ENCODE measurements at places on chromosomes 16 and 17.
A peak's percentile ranks its signal among the peaks of the same experiment; 100 is the strongest.

DNA sequence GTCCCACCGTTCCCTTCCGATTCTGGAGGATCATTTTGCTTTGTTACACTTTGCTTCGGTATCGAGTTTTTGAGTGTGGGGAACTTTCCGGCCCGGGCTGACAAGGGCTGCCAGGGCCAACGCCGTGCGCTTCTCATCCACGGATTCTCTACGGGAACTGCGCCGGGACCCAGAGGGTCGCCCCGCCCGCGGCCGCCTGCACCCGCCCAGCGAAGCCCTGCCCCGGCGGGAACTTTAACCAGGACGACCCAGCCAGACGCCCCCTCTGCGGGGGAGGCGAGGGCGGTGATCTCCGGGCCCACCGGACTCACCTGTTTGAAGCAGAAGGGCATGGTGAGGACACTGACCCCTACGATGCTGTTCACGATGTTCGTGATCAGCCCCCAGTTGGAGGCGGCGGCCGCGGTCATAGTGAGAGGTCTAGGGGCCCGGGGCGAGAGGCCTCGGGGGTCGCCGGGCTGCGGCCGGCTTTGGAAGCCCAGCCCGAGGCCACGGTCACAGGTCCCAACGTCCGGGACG, 536 bp downstream of the SLC38A10 start:
- DNase-seq, result no peak

GRCh38 chr16:31386157-31386984, 6.8 kb upstream of the ITGAD start:
- peak; percentile 72 for DNase-seq

- DNase-seq, result no peak
These were observed 6.8 kb upstream of the CAVIN1 start for GRCh38 chr17:42429726-42430447.

DNA sequence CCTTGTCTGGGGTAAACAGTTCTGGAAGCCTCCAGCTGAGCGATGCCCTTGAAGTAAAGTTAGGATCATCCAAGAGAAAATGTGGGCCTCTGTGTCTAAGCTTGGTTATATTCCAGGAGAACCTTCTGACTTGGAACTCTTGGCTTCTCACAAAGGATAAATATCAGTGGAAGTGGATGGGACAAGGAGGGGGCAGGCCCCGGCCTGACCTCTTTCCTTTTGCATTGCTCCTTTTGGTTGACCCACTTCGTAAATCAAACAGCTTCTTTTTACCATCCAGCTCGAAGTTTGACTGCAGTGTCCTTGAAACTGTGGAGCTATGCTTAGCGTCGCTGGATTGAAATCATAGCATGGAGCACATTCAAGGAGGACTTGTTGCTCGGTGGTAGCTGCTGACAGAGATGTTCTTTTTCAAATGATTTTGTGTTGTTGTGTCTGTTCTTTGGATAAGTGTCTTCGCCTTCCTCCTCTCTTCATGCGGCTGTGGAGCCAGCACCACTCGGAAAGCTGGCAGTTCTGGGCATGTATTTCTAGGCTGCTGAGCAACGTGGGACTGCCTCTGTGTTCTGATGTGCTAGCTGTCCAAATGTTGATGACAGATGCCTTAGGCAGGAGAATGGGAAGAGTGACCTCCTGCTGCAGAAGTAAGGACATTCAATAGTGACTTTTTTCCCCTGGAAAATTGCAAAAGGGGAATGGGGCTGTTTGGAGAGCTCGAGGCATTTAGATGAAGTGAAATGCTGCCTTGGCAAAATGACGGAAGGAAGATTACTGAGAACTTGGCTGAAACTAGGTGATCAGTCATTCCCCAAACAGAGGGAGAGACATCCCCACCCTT, 4.5 kb downstream of the MINK1 start:
- no peak for DNase-seq

DNA sequence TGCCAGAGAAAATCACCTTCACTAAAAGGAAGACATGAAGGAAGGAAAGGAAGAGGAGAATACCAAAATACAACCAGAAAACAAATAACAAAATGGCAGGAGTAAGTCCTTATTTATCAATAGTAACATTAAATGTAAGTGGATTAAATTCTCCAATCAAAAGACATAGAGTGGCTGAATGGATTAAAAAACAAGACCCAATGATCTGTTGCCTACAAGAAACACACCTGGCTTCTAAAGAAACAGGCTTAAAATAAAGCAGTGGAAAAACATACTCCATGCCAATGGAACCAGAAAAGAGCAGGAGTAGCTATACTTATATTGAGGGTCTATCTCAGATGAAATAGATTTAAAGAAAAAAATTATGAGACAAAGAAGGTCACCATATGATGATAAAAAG, 86.4 kb upstream of the METRNL start:
- DNase-seq, result no peak

DNA sequence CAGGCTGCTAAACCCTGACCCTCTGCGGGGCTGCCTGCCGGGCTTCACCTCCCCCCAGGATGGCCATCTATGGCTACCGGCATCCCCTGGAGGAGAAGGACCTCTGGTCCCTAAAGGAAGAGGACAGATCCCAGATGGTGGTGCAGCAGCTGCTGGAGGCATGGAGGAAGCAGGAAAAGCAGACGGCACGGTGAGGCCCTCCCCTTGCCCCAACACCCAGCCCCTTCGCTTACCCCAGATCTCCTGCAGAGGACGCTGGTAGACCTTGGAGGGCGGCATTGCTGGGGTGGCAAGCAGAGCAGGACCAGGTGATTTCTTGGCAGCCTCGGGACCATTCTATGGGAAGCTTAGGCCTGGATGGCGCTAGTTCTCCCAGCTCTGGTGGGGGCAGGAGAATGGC, 24.5 kb downstream of the ABCC3 start:
- no peak for DNase-seq

DNA sequence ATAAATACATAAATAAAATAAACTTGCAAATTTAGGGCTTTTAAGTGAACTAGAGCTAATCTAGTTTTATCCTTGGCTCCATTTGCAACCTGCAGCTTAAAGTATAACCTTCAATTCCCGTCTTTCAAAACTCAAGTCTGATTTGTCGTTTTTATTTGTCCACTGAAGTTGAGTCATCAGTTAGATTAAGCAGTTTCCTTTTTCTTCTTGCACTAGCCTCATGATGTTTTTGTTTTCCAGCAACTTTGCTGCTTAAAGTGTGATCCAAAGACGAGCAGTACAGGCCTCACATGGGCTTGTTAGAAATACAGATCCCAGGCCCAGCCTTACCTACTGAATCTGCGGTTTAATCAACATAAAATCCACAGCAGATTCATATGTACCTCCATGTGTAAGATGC, 13.8 kb downstream of the ARSG start:
- DNase-seq, result no peak

GRCh38 chr17:63549289-63549945, 860 bp upstream of the DCAF7 start:
- peak; percentile 69 for DNase-seq

DNA sequence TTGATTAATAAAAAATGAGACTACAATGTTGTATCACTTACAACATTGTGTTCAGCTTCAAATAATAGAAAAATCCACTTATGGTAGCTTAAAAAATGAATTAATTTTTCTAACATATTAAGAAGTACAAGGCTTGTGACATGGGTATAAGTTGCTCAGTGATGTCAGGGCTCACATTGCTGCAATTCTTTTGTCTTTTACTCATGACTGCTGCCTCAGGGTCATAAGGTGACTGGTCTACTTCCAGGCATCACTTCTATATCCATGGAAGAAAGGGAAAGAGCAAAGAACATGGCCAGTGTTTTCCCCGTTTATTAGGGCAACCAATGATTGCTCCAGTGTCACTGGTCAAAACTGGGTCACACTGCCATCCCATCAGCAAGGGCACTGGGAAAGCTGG, 295.3 kb downstream of the MAP2K4 start:
- DNase-seq, result no peak

- DNase-seq, result no peak
These were observed 11.7 kb downstream of the CCDC57 start for GRCh38 chr17:82200743-82201497.

- no peak for DNase-seq
These were observed 6.7 kb upstream of the CCDC92B start for GRCh38 chr17:2755891-2756724.

GRCh38 chr17:77708936-77709335, 249.6 kb upstream of the TNRC6C start:
- DNase-seq, result no peak

DNA sequence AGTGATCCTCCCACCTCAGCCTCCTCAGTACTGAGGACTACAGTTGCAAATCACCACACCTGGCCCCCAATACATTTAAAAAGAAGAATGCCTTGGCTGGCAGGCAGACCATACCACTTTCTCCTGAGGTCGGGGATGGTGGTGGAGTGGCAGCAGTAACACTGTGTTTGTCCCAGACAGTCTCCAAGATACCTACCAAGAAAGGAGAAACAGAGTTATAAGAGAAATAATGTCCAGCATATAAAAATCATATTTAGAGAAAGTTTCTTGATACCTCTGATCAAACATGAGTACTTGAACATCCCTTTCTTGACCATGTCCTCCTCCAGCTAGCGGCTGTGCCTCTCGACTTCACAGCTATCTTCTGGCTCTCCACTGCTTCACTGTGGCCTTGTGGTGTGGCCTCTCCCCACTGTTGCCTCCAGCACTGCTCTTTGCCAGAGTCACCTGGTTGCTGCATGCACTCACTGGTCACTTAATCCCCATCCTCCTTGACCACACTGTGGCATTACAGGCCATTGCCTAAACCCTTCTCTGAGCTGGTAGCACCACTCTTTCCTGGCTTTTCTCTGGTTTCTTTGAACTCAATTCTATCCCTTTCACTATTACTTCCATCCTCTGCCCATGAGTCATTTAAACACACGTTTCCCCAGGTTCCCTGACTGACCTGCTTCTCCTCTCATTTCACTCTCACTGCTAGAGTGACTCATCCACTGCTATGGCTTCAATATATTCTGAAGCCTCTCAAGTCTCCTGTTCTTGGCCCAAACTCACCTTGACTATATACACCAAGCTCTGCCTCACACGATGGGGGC, 45.2 kb downstream of the XPO6 start:
- DNase-seq, result peak; percentile 42

DNA sequence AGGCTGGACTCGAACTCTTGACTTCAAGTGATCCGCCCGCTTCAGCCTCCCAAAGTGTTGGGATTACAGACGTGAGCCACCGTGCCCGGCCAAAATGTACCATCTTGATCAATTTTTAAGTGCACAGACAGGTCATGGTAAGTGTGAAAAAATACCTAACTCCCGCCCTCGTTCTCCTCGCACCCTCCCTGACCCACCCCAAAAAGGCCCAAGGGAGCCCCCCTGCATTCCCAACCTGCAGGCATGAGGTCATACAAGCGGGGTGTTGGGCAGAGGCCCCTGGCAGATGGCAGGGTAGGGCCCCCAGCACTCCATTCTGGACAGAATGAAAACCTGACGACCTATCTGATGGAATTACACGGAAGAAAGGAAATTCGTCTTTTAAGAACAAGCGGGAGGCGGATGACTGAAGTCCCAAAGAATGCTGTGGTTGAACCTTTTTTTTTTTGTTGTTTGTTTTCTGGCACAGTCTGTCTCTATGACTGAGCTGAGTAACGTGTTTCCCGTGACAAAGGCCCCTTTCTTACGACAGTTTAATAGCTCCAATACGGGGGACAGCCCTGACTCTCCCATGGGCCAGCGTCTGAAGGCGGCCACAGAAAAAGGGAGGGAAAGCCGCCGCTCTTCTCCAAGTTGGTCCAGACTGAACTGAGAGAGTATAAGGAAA, 376.4 kb downstream of the SLC39A11 start:
- DNase-seq, result peak; percentile 74

- no peak for DNase-seq
These were observed at the start of gene KRT20 for GRCh38 chr17:40884708-40885512. Gene KRT20, minus strand, starts transcription at chr17:40885242. Its CDS starts 57 bp downstream, at chr17:40885185.

GRCh38 chr16:66455970-66456369, 28.9 kb downstream of the BEAN1 start:
- no peak for DNase-seq

GRCh38 chr16:1070084-1070863, 2.3 kb upstream of the SSTR5 start:
- DNase-seq, result no peak

GRCh38 chr16:85252461-85252860, 140.2 kb upstream of the CIBAR2 start:
- DNase-seq, result no peak

GRCh38 chr16:87278191-87279093, 38.8 kb downstream of the C16orf95 start:
- peak; percentile 91 for DNase-seq

- DNase-seq, result no peak
These were observed 331.9 kb downstream of the SEC14L1 start for GRCh38 chr17:77472468-77473310.

DNA sequence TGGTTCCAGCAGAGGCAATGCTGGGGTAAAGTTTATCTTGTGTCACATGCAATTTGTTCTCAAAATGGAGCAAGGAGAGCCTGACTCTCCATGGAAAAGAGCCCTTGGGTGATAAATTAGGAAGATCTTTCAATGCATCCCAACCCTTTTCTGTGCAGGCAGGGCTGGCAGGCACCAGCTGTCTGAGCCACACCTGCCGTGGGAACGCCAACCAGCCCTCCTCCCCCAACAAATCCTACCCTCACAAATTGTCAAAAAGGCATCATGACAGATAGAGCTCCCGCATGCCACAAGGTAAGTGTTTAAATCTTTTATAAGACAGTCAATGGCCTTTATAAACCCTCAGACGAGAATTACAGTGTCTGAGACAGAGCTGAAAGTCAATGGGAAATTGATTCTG, 418.5 kb upstream of the CDH5 start:
- no peak for DNase-seq

All from H54 (cell line).